Activated naive CD4-positive, alpha-beta T cell (primary cell): ENCODE measurements at places on chromosomes 13 and 19.

DNA sequence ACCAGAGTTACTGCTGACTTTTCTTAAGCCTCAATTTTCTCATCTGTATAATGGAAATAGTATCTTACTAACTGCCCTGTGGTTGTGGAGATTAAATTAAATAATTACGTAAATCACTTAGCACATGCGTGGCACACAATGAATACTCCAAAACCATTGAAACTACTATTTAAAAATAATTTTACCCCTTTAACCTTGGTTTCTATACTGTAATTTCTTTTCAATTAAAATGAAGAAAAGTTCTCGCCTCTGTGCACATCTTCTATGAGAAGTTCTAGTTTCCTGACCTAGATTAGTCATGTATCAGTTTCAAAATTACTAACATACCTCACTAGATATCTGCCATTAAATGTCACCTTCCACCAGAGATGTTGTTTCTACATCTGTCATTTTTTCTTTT, 5.7 kb downstream of the SLITRK1 start:
- no peak for DNase-seq

DNA sequence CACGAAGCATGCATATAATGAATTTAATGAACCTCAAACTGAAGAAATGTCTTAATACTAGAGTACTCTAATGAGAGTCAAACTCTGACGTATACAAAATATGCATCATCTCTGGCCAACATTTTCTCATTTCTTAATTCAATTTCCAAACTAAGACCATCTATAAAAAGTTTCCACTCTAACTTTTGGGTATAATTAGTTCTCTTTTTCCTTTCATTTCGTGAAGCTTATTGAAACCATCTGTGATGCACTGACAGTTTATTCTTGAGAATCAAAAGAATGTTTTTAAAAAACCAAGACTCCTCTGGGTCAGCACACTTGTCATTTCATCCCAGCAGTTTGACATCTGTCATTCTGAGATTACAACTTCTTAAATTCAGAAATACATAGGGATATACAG, 90.0 kb downstream of the CAB39L start:
- no peak for DNase-seq

- DNase-seq = peak; percentile 44
Observed at GRCh38 chr19:40803857-40804782, 5.1 kb downstream of the EGLN2 start.

GRCh38 chr13:39881887-39882286, 226.4 kb downstream of the COG6 start:
- DNase-seq = no peak

DNA sequence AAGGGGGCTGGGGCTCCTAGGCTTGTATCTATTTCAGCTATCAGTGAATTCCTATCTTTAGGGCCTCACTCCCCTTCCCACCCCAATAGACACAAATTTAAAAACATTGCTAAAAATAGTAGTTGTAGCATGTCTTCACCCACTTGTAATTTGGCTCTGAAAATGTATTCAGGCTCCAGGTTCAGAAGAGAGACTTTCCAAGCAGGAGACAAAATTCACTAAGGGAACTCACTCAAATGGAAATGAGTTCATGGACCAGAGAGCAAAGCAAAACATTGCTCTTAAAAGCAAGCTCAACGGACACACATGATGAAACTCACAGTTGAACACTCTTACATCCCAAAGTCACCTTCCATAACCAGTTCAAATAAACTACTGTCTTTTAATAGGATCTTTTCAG, 36.8 kb downstream of the PHF11 start:
- DNase-seq = no peak

DNA sequence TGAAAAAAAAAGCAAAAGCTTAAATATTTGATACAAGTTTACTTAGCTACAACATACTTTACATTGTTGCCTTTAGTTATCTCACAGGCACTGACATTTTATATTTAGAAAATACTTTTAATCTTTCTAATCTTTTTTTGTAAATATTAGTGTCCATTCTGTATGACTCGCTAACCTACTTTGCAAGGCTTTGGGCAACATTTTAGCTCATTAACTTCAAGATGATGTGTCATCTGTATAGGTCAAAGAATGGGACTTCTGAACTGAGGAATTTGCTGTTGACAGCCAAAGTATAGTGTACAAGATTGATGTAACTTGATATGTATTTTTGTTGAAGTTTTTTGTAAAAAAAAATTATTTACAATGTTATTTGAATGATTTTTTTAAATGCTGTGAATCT, 2.7 kb upstream of the C1QTNF9 start:
- DNase-seq = no peak

DNA sequence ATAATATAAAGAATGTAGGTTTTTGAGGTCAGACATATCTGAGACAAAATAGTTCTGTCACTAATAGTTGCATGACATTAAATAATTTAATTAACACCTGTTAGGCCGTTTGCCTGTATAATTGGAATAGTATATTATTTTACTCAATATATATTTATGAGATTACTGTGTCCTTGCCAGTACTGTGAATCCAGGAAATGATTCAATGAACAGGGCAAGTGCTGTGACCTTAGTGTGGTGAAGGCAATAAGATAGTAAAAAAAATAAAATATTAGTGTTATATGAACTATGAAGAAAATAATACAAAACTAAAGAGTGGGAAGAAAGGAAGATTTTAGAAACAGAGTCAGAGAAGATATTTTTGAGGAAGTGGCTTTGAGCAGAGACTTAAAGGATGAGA, 403.7 kb downstream of the PCDH9 start:
- DNase-seq = no peak

GRCh38 chr13:46675016-46675415, 121.9 kb downstream of the ESD start:
- DNase-seq = no peak

- no peak for DNase-seq
Observed at GRCh38 chr13:66113882-66114526, 1116.1 kb downstream of the PCDH9 start.

- DNase-seq = no peak
Observed at GRCh38 chr13:28440774-28441504, 54.0 kb downstream of the FLT1 start.
